ENCODE measurements at places on chromosomes 2 and 18.

DNA sequence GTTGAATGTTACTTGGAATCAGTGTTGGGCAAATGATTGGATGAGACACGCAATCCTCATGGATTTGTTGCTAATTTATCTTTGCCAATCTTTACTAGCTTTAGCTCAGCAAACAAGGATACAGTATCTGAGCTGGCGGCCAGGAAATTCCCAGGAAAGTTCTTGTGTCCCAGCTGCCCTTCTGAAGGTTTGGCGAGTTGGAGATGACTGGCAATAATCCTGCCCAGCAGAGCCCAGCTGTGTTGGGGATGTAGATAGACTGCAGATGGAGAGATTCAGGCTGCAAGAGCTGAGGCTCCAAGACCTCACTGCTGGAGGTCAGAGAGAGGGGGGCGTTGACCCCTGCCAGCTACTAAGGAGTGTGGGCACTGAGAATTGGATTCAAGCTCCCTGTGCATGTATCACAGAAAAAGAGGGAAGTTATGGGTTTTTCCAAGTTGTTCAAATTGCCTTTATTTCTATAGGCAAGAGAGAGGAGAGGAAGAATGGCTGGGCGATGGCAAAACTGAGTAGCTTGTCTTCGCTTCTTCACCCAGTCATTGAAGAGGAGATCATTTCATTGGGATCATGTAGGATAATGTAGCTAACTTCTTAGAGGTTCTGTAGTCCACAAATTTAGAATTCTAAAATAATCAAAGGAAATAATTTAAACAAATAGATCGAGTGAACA is 506.8 kb upstream of the LRATD1 start:
- no peak for DNase-seq

- no peak for DNase-seq
Observed at GRCh38 chr2:159249990-159250715, 36.4 kb downstream of the WDSUB1 start.

DNA sequence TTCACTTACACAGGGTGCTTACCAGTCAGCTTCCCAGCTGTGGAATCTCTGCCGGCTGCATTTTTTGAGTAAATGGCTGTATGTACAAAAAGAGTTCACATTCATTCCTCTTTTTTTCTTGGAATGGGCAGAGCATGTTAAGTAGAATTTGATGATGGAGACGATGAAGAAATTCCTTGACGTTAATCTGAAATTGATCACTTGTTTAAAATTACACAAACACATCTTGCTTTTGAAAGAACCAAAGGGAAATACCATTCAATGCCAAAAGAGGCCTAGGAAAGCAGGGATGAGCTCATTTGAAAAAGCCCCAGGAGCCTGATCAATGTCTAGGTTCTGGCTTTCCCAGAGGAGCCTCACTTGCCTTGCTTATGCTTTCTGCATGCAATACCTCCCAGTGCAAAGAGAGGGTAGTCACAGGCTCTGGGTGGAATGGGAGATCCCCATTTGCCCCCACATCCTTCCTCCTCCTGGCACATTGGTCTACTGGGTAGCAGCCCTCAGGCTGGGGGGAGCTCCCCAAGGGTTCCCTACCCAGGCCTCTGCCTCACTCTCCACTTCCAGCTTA is 12.3 kb upstream of the SMAD7 start:
- no peak for DNase-seq

- no peak for DNase-seq
Observed at GRCh38 chr2:48200620-48201293, 294.5 kb upstream of the FBXO11 start.

DNA sequence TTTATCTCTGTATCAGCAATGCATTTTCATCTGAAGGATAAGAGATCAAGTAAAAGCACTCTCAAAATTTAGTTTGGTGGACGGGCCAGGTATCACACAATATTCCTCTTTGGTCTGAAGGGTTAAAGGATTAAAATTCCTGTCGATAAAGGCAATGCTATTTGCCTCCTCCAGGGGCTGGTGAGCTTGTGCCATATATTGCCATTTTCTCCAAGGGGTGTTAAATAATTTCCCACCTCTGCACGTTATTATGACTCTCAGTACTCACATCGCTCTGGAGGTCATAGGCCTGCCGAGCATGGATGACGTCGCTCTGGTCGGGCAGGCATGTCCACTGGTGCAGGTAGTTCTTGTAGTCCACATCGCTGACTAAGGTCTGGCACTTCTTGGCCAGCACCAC is 94.2 kb downstream of the NEB start:
- no peak for DNase-seq

DNA sequence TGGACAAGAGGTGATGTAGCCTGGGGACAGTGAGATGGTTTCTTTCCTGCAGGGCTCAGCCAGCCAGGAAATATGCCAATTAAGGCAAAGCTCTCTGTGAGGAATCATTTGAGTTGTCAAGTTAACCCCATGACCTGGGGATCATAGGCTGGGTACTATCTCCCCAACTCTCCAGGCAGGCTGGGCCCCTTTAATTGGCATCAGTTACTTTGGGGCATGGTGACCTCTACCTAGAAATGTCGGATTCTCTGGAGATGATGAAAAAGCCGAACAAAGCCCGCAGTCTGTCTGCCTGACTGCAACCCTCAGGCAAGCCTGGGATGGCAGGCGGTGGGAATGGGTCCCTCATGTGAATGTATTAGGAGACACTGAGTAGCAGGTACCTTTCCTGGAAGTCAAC is 193.5 kb upstream of the SMAD2 start:
- DNase-seq: no peak

DNA sequence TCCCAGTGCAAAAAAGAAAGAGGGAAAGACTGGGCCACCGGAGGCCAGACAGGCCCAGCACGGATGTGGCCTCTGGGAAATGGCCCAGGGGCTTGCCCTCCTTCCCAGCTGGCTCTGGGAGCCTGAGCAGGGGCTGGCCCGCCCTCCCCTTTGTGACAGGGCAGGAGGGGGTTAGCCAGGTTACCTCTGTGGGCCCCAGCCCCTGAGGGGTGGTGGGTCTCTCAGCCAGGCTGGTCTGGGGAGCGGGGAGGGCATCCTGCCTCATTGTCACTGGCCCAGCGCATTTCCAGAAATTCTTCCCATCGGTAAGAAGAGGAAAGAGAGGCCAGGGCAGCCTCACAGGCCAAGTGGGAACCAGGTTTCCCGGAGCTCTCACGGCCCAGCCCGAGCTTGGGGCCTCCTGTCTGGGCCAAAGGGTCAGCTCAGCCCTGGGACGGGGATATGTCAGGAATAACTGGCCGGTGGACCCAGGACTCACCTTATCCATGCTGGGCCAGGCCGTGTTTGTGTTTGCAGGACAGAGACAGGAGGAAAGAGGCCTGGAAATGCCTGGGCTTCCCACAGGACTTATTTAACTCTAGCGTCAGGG is 182.2 kb downstream of the ZFP36L2 start:
- DNase-seq: no peak

DNA sequence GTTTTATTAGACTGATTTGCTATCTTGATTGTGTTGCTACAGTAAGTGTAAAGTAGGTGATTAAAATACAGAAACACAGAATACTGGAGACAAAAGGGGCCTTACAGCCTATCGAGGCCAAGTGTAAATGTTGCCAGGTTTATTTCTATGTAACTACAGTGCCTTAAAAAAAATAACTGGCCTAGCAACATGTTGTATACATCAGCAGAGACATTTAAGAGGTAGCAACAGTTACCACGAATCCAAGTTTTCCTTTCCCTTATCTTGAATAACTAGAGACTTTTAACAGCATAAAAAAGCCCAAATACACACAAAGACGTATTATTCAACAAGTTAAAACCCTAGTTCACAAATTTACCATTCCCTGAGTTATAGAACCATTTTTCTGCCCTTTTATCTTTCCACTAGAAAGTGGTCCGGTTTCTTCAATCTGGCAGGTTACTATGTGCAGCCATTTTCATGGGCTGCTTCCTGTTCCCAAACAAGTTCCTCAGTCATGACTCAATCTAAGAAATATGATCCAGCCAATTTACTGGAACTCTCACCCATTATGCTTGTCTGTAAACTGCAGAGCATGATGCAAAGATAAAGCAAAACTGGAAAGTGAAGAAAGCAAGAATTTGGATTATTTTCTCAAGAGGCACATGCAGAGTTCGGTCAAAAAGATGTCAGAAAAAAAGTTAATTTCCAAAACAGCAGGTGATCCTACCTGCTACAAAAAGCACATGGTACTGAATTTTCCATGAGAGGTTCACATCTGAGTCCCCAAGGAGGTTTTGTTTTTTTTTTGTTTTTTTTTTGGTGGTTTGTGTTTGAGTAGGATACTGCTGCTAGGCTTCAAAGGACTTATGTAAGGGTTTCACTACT is 22.2 kb downstream of the NFE2L2 start:
- DNase-seq: no peak

DNA sequence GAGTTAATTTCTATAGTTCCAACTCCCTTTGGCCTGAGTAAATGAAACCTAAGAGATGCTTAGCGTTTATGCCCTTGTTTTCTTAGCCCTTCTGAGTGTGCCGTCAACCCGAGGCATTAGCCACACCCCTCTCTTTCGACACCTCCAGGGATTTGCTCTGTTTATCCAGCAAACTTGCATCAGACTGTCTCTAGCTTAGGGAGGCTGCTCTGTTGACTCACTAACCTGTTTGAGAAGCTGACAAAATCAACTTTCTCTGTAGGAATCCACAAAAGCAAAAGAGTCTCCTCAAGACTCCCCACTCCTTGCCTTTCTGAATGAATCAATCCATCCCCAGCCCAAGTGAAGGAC is 317.6 kb downstream of the TNS1 start:
- DNase-seq: no peak

- DNase-seq: no peak
Observed at GRCh38 chr2:85400023-85400422, 10.1 kb downstream of the CAPG start.

DNA sequence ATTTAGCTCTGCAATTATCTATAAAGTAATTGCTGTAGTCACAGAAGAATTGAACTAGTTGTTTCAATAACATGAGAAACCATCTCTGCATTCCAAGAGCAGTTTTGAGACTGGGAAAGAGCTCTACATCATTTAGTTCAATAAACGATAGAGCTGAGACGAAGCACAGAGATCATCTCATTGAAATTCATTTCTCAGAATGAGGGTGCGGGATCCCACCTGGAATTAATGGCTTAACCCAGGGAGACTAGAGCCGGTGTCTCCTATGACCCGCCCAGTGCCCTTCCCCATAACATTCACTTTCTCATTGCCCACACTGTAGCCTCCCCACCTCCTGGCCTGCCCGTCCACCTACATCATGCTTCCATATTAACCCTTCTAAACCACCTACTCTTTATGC is 8.8 kb downstream of the MYCN start:
- no peak for DNase-seq

- no peak for DNase-seq
Observed at GRCh38 chr2:27118525-27119329, at the start of gene CGREF1. TSS of gene CGREF1 (minus strand) at chr2:27119128. CDS start at chr2:27104366, 14,762 bp downstream.

DNA sequence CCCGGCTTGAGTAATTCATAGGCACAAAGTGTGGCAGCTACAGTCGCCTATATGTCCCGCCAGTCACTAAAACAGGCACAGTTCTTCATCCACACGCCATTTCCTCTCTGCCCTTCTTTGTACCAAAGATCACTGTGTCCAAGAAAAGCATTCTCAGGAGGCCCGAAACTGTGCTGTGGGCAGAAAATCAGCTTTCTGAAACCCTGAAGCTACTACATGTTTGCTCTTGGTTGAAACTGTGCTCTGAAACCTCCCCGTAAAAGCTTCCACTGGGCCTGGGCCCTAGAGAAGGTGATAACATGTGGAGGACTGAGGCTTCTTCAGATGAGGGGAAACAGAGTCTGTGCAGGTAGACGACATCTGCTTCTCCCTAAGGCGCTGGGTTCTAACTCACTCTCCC is 75.6 kb upstream of the ID2 start:
- no peak for DNase-seq

- DNase-seq: no peak
Observed at GRCh38 chr2:171789956-171790355, 102.7 kb downstream of the DYNC1I2 start.

- DNase-seq: no peak
Observed at GRCh38 chr2:128791120-128791984, 472.7 kb upstream of the HS6ST1 start.

DNA sequence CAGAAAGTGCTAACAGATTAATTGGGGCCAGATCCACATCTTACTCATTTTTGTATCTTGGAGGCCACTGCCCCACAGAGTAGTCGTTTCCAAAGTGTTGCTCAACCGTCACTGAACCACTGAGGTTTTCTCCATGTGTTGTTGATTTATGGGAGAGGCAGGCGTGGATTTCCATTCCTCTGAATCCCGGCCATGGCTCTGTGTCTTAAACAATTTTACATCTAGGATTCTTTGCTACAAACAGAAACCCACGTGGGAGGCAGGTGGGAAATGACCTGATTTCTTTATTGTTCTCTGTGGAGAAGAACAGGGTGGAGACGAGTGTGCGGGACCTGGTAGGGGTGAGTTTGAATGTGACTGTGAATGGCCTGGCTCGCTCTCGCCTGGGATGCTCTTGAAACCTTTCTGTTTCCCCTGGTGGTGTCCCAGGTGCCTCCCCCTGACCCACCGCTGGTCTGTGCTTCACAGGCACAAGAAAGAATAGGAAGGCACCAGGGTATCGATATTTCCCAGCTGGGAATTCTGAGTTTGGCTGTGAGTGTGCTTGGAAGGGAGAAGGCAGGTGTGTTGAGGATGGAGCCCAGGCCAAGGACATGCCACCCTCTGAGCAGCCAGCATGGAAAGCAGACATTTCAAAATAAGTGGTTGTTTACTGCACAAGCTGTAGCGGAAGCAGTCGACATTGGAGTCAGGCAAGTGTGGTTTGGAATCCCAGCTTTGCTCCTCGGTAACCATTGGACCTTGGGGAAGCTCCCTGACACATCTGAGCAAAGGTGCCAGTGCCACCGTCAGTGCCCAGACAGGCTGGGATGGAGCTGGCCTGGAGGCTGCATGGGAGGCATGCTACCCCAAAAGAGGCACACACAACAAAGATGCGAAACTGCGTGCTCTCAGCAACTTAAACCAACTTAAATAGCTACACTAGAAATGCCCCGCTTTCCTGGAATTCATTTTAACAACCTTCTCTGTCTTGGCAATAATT is 50.0 kb downstream of the LPIN1 start:
- DNase-seq: no peak

DNA sequence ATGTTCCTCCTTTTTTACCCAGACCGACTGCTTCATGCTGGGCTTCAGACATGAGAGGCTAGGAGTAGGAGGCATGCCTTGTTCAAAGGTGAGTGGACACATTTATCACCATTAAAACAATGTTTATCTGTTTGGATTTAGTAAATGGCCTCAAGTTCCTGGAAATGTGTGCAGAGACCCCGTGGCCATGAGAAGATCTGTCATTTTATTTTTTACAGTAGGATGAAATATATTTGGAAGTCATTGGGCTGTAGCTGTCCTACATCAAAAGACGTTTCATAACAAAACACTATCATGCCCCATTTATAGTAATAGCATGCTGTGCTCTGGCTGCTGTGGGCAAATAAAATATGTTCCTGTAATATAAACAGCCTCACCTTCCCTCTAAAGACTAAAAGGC is 403.9 kb upstream of the TNP1 start:
- DNase-seq: no peak

DNA sequence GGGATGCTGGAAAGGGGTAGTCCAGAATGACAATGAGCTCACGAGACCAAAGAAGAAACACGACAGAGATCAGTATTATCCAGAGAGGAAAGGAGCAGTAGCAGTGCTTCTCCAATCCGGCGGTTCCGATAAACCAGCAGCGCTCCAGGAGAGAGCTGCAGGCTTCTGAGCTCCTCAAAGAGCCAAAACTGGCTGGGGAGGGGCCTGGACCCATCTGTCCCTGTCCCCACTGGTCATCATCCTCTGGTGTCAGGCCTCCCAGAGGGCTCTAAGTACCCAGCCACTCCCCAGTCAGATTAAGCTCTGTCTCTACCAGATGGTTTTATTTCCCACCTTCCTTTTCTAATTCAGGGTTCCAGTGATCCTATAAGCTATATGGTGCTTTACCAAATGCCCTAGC is 23.2 kb downstream of the DNAJC27 start:
- DNase-seq: no peak
